ENCODE measurements at places on chromosomes 6 and 20. TPM values are rescaled to one million over a fixed set of nuclear protein-coding genes. Genes with fewer than 3 reads are reported as not detected.
A peak's percentile ranks its signal among the peaks of the same experiment; 100 is the strongest.

GRCh38 chr6:65908065-65908464 lies 201.0 kb upstream of the EYS start:
- H3K27ac ChIP-seq: no peak overlapping the region
- DNase-seq: no peak
- no peaks in the 10 kb centered on the region for H3K27me3 ChIP-seq
- no peaks in the 10 kb centered on the region for H3K4me1 ChIP-seq
- H3K36me3 ChIP-seq: no peaks in the 10 kb centered on the region

GRCh38 chr6:43570876-43571441 lies 4.9 kb downstream of the XPO5 start:
- DNase-seq: no peak
- H3K27me3 ChIP-seq: no peaks in the 10 kb centered on the region
- H3K4me1 ChIP-seq: peaks cover 23% of the 10 kb centered on the region
- peak overlapping the region; percentile 9 for H3K4me3 ChIP-seq

TOMM6 gene
- total RNA-seq: 429 TPM

DNA sequence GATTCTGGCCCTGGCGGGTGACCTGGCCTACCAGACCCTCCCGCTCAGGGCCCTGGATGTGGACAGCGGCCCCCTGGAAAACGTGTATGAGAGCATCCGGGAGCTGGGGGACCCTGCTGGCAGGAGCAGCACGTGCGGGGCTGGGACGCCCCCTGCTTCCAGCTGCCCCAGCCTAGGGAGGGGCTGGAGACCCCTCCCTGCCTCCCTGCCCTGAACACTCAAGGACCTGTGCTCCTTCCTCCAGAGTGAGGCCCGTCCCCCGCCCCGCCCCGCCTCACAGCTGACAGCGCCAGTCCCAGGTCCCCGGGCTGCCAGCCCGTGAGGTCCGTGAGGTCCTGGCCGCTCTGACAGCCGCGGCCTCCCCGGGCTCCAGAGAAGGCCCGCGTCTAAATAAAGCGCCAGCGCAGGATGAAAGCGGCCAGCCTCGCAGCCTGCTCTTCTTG lies 868 bp upstream of the SLC2A4RG start:
- no peak overlapping the region for H3K4me3 ChIP-seq
- H3K27ac ChIP-seq: no peak overlapping the region
- no peaks in the 10 kb centered on the region for H3K27me3 ChIP-seq
- peaks cover 23% of the 10 kb centered on the region for H3K4me1 ChIP-seq
- H3K36me3 ChIP-seq: peaks cover 6% of the 10 kb centered on the region

GRCh38 chr20:49480236-49480635 lies 2.2 kb downstream of the KCNB1 start:
- DNase-seq: no peak
- peaks cover 58% of the 10 kb centered on the region for H3K27me3 ChIP-seq
- H3K27ac ChIP-seq: no peak overlapping the region
- peaks cover 4% of the 10 kb centered on the region for H3K4me1 ChIP-seq
- H3K4me3 ChIP-seq: no peak overlapping the region
- H3K36me3 ChIP-seq: no peaks in the 10 kb centered on the region

DNA sequence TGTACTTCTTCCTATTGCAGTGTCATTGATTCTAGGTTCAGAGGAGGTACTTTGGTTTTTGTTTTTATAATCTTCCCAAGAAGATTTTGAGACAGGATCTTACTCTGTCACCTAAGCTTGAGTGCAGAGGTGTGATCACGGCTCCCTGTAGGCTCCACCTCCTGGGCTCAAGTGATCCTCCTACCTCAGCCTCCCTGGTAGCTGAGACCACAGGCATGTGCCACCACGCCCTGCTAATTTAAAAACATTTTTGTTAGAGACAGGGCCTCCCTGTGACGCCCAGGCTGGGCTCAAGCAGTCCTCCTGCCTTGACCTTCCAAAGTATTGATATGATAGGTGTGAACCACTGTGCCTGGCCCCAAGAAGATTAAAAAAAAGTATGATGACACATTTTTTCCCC lies 3.4 kb upstream of the SLC17A5 start:
- H3K27ac ChIP-seq: peak overlapping the region; percentile 25
- H3K36me3 ChIP-seq: peaks cover 5% of the 10 kb centered on the region
- peak; percentile 20 for DNase-seq
- H3K27me3 ChIP-seq: no peaks in the 10 kb centered on the region
- H3K4me3 ChIP-seq: no peak overlapping the region

LINC00237 gene
- total RNA-seq: not detected

GRCh38 chr6:111677249-111677990 lies 71.7 kb upstream of the TRAF3IP2 start:
- H3K27ac ChIP-seq: no peak overlapping the region
- H3K36me3 ChIP-seq: peaks cover 37% of the 10 kb centered on the region
- H3K27me3 ChIP-seq: no peaks in the 10 kb centered on the region
- no peak overlapping the region for H3K4me3 ChIP-seq
- H3K4me1 ChIP-seq: peaks cover 27% of the 10 kb centered on the region
- DNase-seq: no peak

- H3K27ac ChIP-seq: peak overlapping the region; percentile 71
- H3K36me3 ChIP-seq: peaks cover 22% of the 10 kb centered on the region
- no peaks in the 10 kb centered on the region for H3K27me3 ChIP-seq
- peaks cover 25% of the 10 kb centered on the region for H3K4me1 ChIP-seq
- H3K4me3 ChIP-seq: peak overlapping the region; percentile 77
Measured at GRCh38 chr6:36195471-36196112, 952 bp upstream of the BRPF3 start.

- H3K36me3 ChIP-seq: peaks cover 19% of the 10 kb centered on the region
- peaks cover 21% of the 10 kb centered on the region for H3K27me3 ChIP-seq
- peak; percentile 58 for DNase-seq
- H3K27ac ChIP-seq: peak overlapping the region; percentile 73
- peak overlapping the region; percentile 89 for H3K4me3 ChIP-seq
Measured at GRCh38 chr6:32664827-32665362, 1.6 kb downstream of the HLA-DQB1 start.

C20orf141 gene
- not detected for total RNA-seq

DNA sequence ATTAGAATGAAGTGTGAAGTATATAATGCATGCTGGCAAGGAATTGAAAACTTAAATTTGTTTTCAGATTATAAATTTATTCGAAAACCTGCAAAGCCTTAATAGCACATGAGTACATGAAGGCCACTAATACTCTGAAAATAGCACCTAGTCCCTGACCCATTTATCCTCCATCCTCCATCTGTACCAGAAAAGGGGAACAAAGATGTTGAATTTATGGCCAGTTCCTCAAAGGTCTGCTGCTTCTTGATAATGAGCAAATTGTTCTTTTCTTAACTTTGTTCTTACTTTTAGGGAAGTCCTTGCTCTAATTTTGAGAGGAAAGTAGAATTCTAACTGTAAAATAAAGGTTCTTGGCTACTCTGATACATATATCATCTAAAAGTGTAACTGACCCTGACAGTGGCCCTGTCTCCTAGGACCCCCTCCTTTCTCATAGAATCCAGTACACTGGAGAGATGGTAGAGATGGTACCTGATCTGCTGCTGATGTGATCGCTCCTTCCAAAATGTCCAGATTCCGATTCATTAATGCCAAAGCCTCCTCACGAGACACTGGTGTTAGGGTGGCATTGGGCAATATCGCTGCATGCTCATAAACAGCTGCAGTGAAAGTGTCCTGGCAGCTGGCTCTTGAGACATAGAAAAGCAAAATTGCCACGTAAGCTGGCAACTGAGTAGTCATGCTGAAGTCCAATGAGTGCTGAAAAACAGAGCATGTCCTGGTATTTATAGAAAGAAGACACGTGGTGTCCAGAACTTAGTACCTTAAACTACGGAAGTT lies at the start of gene VNN1:
Gene VNN1 (minus strand): TSS at position 704 of the 783 bp plus-strand sequence. CDS start 20 bp downstream, at position 684.
- H3K27ac ChIP-seq: no peak within 1 kb of the TSS
- peaks cover 20% of the 10 kb centered on the region for H3K27me3 ChIP-seq
- H3K36me3 ChIP-seq: no peaks in the 10 kb centered on the region

GRCh38 chr6:150992703-150993102 lies 127.2 kb downstream of the MTHFD1L start:
- no peak for DNase-seq
- no peak overlapping the region for H3K27ac ChIP-seq
- H3K36me3 ChIP-seq: peaks cover 54% of the 10 kb centered on the region
- no peaks in the 10 kb centered on the region for H3K4me1 ChIP-seq
- H3K27me3 ChIP-seq: no peaks in the 10 kb centered on the region

Measured in activated naive CD8-positive, alpha-beta T cell treated with anti-CD3 and anti-CD28 coated beads for 36 hours (primary cell).